ENCODE measurements at places on chromosomes 4 and X.

- DNase-seq = no peak
These were observed 171.4 kb downstream of the AASDH start for GRCh38 chr4:56215901-56216300.

DNA sequence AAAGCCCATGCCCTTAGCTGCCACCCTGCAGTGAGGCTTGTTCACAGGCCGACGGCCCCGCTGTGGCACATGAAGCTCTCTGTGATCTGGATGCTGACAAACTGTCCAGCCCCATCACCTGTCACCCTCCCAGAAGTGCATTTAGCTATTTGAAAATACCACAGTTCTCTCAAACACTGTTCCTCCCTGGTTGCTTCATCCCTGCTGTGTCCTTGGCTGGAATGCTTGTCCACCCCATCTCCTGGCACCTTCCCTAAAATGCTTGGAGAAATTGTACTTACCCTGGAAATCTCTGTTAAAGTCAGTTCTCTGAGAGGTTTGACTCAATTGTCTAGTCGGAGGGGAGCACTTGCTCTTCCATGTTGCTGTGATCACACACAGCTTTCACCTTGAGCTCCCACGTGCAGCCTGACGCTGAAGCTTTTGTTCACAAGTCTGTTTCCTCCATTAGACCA, 10.1 kb downstream of the SYNPO2 start:
- no peak for DNase-seq

- DNase-seq = no peak
These were observed 45.3 kb downstream of the ANK2 start for GRCh38 chr4:113094802-113095201.

GRCh38 chrX:110252711-110253110, 65.2 kb downstream of the AMMECR1 start:
- no peak for DNase-seq

- no peak for DNase-seq
These were observed 4.2 kb upstream of the ZXDB start for GRCh38 chrX:57587607-57588006.

DNA sequence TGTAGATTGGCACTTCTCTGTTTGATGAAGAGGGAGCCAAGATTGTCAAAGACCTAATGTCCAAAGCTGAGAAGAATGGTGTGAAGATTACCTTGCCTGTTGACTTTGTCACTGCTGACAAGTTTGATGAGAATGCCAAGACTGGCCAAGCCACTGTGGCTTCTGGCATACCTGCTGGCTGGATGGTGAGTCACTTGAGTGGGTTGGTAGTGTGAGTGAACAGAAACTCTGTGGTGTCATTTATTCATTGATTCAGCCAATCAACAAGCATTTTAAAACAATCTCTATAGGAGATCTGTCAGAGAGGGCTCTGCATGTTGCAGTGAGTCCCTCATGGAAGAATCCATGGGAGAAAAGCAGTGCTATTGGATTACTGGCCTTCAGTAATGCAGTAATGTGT, 16.3 kb downstream of the TAF9B start:
- DNase-seq = peak; percentile 33

GRCh38 chr4:179095585-179096221, 1653.5 kb upstream of the AGA start:
- no peak for DNase-seq

GRCh38 chr4:177393236-177393635, 49.0 kb downstream of the AGA start:
- no peak for DNase-seq

GRCh38 chr4:33746979-33747378, 2497.3 kb downstream of the ARAP2 start:
- no peak for DNase-seq

DNA sequence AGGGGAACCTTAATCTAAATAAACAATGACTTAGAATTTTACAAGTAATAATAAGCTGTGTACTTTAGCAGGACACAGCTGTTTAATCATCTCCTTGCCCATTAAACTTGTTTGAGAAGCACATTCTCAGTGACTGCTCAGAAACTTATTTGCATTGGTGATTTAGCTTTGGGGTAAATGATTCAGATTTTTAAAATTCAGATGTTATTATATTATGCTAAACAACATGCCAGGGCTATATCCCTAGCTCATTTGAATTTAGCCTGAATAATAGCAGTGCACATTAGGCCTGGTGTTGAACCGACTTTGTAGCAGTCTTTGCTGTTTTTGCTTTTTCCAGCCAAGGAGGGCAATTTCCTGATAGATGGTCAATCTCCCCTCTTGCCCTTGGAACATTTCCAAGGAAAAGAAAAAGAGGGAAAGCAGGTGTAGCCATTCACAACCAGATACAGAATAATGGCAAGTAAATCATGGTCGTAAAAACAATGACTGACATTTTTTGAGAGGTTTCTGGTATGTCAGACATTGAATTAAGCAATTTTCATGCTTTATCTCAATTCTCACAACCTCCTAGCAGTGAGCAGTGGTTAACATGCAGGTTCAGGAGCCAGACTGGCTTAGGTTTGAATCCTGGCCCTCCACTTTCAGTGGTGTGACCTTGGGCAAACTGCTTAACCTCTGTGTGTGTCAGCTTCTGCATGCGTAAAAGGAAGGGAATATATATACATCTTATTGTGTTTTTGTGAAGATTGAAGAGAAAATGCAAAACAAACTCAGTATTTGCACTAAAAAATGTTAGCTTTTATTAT, 16.8 kb downstream of the ARHGEF38 start:
- DNase-seq = no peak

- no peak for DNase-seq
These were observed 35.5 kb downstream of the F8 start for GRCh38 chrX:154986826-154987575.

DNA sequence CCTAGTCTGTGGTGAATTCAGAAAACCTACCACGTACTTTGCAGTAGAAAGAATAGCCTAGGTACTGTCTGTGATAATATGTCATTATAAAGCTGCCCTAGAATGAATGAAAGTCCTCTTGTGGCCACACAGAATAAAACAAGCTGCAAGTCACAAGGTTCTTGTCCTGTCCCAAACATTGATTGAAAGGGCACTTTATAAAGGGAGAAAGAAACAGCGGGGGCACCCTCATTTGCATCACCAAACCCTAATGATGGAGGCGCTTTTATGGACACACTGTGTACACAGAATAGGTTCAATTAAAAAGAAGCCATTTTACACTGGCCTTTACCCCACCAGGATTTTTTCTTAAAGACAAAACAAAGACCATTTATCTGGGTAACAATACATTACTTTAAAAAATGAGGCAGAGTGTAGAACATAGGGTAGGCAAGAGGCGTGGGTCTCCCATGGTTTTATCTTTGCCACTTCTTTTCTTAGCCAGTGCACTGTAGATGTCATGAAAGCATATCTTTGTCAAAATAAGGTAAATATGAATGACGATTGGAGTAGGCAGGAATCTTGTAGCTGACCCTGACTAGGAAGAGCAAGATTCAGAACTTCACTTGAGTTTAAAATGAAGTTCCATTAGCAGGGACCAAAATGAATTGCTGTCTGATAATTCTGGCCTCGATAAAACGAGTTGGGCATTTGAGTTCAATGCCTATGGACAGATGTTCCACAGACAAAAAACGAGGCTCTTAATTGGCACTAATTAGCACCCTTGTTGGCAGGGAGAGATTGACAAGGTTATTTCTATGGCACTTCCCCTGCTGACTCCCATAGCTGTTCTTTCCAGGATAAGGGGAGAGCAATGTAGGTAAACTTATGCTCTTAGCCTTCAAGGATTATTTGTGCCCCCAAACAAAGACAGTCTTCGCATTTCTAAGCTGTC, 365.1 kb downstream of the AFF2 start:
- no peak for DNase-seq

GRCh38 chrX:10619425-10620046, 849 bp downstream of the MID1 start:
- no peak for DNase-seq

- no peak for DNase-seq
These were observed 53.5 kb upstream of the FAM9B start for GRCh38 chrX:9087271-9088040.

DNA sequence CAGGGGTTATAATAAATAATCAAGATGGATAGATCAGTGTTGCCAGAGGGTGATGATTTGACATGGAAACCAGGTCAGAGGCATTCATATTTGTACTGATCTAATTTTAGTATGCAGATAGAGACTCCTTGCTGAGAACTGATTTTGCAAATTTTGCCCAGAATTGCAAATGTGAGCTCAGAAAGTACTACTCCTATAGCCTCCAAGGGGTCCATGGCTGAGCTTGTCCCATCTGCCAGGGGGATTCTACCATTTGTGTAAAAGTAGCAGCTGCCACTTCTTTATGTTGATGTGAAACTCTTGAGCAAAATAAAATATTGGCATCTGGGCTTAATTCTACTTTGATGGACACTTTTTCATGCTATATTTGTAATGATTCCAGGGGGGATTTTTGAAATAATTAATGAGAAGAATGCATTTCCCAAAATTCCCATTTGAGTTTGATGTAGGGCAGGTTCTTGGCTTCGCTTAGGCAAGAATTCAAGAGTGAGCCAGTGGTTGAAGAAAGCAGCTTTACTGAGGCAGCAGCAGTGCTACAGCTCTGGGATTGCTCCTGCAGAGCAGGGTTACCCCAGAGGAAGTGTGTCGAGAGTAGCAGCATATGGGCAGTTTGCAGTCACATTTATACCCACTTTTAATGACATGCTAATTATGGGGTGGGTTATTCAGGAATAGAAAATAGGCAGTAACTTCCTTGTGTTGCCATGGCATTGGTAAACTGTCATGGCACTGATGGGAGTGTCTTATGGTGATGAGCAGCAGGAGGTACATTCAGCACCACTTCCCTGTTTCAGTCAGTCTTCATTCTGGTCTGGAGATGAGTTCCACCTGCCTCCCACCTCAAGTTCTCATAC, 38.7 kb upstream of the DCLK2 start:
- DNase-seq = no peak

DNA sequence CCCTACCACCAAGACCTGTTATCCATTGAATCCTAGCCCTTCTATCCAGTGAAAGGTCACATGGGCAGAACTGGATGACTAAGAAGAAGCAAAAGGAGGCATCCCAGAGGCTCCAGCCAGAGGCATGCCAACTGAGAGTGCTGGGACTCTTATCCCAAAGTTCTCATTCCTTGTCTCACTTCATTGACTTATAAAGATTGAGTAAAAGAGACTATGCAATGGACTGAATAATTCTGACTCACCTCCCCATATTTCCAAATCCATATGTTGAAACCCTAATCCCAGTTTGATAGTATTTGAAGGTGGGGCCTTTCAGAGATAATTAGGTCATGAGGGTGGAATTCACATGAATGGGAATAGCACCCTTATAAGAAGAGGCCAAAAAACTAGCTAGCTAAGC, 131.4 kb downstream of the COL25A1 start:
- DNase-seq = no peak

GRCh38 chr4:10944321-10944720, 259.8 kb upstream of the CLNK start:
- no peak for DNase-seq

GRCh38 chr4:76213415-76214176, at the start of gene SCARB2:
TSS of gene SCARB2 (minus strand) at chr4:76213824. CDS start at chr4:76213543, 281 bp downstream.
- DNase-seq = peak; percentile 56

DNA sequence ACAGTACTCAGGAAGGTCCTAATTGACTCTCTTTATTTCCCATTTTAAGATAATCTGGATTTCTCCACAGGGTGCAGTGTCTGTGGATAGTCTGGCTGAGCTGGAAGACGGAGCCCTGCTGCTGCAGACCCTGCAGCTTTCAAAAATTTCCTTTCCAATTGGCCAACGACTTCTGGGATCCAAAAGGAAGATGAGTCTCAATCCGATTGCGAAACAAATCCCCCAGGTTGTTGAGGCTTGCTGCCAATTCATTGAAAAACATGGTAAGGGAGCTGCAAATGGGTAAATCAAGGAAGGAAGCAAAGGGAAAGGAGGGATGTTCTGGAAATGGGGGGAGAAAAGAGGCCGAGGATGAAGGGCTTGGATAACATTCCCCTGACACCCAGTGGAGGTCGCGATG, 26.0 kb downstream of the ARHGAP36 start:
- DNase-seq = no peak

- no peak for DNase-seq
These were observed 151.4 kb upstream of the STX18 start for GRCh38 chr4:4693258-4693657.

- DNase-seq = no peak
These were observed 2138.8 kb downstream of the PCDH7 start for GRCh38 chr4:32858971-32859370.

DNA sequence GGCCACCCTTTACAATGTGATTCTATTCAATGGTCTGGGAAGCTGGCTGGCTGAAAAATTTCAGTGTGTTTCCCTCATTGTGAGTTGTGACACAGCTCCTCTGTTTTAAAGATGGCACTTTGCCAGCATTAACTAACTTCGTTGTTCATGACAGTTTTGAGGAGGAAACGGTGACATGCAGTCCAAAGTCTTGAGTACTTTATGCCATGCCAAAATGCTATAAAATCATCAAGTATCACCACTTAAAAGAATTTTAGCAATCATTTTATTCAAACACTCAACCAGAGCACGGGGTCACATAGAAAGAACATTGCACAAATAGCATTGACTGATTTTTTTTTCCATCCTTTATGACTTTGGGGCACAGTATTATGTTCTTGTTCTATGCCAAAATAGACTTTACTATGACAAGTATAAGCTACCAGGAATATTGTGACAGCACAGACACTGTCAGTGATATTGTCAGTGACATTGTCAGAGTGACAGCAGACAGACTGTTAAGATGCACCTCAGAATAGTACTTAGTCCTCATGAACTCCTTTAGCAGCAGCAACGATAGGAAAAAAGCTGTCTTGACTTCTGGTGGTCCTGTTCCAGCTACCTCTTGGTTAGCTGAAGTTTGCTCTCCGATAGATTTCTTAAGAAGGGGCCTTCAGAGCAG, 46.7 kb downstream of the CXCL13 start:
- DNase-seq = no peak

GRCh38 chr4:23097251-23097650, 404.5 kb downstream of the GBA3 start:
- no peak for DNase-seq

- no peak for DNase-seq
These were observed 1299.5 kb downstream of the FSTL5 start for GRCh38 chr4:160864253-160864652.

GRCh38 chr4:127012549-127012948, 620.2 kb upstream of the INTU start:
- no peak for DNase-seq

- DNase-seq = no peak
These were observed 22.6 kb upstream of the CLCN4 start for GRCh38 chrX:10133980-10134676.

DNA sequence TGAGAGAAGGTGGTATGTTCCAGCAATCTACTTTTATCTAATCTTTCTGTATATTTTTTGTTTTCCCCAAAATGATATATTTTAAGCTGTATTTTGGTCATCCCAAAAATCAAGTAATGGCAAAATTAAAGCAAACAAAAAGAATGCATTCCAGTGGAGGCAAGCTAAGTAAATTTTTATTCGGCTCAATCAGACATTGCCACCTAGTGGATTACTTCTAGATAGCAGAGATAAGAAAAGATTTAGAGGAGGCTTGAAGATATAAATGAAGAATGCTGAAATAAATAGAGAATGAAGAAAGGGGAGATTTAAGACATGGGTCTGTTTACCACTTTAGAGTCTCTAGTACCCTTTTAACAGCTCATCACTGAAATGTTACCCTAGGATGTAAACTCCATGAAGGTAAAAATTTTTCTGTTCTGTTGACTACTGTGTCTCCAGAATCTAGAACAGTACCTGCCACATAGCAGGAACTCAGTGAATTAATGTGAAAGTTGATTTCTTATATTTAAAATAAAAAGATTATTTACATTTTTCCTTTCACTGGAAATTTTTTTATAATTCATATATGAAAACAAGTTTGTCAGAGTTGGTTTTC, 110.9 kb upstream of the ANK2 start:
- DNase-seq = no peak

All from stimulated activated CD8-positive, alpha-beta memory T cell treated with anti-CD3 and anti-CD28 coated beads, Interleukin-15, amount 100 ng/mL, for 4 hours (primary cell).